ENCODE measurements at places on chromosomes 12 and 14.

GRCh38 chr12:71431991-71432390, 7.6 kb upstream of the LGR5 start:
- no peak for DNase-seq

DNA sequence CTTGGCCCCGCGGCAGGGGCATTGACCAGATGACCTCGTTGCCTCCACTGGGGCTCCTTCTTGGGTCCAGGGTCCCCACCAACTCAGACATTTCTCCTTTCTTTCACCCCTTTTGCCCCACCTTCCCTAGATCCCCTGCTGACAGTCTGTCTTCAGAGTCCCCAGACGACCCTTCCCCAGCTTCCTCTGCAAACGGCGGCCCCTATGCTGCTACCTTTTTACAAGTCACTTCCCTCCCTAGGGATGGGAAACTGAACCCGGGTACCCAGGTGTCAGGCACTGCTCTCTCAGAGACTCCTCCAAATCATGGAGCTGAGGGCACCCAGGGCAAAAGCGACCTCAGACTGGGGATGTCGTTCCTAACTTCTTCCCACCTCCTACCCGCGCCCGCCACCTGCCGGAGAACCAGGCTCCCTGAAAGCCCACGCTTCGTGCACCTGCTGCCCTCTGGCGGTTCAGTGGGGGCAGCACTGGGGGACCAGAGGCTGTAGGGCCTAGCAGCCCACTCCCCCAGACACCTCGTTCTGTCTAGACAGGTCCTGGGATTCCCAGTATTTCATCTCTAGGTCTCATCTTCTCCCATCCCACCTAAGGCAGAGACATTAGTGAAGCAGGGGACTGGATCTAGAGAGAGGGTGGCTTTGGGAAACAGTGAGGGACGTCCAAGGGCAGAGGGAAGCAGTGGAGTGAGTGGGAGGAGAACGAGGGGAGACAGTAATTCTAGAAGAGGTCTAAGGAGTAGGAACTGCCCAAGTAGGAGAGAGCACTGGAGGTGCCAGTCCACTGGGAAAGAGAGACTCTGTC, 4.9 kb downstream of the ZNF385A start:
- peak; percentile 85 for DNase-seq

DNA sequence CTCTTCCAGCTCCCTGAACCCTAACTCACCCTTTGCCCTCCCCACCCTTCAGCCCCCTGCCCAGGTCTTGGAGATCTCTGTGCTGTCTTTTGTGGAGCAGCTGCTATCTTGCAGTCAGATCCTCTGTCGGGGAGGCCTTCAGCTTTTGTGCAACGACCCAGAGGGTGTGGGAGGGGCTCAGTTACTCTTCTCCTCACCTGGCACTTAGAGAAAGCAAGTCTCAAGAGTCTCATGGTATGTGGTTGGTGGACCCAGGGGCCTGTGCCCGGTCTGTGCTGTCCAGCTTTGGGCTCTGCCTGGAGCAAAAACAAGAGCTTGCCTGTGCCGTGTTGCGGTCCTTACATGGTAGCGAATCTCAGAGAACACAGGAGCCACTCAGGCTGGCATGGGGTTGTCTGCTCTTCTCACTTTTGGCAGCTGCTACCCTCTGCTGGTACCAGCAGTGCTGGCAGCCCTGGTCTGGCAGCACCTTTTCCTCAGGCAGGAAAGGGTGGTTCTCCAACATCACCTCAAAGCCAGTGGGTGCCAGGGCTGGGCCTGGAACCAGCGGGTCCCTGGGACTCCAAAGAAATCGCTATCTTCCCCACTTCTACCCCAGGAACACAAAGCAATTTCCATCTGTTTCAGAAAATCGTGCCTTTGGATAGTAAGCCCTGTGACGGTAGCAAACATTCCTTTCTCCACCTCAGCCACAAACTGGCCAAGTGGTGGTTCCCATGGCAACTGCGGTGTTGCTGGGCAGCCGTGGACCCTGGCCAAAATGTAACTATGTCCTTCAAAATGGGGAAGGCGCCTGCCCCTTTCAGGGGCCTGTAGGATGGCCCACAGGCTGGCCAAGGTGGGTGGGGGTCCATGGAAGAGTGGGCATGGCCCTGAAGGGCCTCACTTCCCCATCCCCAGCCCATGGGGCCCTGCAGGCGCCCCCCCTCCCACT, 90.0 kb downstream of the RIN3 start:
- peak; percentile 21 for DNase-seq

DNA sequence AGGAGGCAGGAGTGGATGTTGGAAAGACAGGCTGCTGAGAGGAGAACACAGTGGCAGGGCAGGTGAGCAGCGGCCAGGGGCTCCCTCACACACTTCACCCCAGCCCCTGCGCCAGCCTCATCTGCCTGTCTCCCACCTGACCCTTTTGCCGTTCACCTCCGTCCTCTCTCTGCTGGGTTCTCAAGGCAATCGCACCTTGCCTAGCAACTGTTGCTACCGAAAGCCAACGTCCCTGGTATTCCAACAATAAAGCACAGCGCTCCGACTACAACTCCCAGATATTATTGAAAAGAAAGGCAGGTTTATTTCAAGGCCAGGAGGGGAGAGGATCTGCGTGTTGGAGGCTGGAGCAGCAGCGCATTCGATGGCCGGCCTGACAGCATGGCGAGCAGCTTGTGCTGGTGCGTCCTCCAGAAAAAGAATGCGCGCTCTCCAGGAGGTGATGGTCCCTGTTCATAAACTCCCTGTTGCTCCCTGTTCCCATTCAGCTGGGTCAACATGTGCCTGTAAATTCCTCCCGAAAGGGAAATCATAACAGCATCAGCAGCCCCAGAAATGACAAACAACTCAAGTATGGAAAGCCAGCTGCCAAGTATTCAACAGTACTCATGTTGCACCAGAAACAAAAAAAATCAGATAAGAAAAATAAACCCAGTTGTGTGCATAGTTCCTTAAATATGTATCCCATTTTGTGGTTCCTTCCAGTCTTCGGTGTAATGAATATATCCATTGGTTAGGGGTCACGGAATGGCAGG, 153.0 kb upstream of the DIO3 start:
- no peak for DNase-seq

DNA sequence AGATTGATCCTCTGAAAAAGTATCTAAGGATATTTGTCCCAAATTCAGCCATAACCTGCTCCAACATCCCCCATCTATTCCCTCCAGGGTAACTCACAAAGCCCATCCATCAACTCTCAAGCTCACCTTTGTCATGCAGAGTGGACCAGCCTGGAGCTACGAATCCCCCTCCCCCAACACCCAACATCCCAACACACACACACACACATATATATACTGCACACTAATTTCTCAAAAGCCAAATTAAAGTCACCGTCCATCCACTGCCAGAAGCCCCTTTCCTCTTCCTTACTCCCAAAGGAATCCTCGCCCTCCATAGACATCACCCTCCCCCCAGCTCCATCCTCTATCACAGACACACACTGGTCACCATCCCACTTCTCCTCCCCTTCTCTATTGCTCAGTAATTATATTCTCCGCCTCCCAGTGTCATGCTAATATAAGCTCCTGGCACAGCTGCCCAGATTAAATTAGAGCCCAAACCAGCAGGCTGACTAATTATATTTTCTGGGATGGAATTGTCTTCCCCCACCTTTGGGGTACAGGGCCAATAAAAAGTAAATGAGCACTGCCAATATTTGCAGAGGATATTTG, 13.5 kb upstream of the TESPA1 start:
- no peak for DNase-seq

- no peak for DNase-seq
Measured at GRCh38 chr14:34228650-34228976, 233.4 kb downstream of the SPTSSA start.

DNA sequence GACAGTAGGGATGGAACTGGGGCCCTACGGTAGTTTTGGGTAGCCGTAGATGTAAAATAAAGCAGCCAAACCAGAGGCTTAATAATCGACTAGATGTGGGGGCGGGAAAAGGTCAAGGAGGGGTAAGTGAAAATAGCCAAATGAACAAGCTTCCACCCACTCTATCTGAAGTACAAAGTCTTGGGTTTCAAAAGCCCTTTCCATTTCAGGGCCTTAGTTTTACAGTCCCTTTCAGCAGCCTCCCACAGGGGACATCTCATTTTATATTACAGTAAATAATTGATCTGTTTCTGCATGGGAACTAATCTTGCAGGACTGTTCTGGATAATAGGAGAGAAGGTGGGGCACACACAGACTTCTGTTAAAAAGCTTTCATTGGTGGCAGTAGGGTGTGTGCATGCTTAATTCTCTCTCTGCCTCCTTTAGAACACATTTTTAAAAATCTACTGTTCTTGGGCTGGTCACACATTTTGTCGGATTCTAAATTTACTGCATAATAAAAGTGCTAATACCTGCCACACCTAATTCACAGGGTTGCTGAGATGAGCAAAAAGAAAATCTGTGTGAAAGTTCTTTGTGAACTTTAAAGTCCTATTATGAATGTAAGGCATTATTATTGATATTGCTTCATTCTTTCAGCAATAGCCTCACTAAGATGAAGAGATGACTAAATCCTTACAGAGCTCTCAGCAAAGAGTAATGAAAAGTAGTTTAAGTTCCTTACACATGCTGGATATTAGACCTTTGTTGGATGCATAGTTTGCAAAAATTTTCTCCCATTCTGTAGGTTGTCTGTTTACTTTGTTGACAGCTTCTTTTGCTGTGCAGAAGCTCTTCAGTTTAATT, 104.6 kb downstream of the ITPR2 start:
- DNase-seq: no peak

- no peak for DNase-seq
Measured at GRCh38 chr12:20350495-20350894, 17.8 kb upstream of the PDE3A start.

DNA sequence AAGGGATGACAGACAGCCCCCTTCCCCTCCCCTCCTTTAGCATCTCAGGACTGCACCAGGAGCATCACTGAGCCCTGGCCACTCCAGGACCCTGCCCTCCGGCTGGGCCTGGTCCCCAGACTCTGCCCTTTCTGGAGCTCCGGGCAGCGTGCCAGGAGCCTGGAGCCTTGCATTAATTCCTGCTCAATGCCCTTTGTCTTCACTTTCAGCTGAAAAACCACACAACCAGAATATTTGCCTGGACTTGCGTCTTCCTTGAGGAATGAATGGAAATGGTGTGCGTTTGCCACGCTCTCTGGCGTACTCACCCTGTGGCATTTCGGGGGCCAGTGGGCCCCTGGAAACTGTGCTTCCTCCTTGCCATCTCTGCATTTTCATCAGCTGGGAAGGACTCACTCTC, 8.5 kb upstream of the RFLNA start:
- DNase-seq: no peak

DNA sequence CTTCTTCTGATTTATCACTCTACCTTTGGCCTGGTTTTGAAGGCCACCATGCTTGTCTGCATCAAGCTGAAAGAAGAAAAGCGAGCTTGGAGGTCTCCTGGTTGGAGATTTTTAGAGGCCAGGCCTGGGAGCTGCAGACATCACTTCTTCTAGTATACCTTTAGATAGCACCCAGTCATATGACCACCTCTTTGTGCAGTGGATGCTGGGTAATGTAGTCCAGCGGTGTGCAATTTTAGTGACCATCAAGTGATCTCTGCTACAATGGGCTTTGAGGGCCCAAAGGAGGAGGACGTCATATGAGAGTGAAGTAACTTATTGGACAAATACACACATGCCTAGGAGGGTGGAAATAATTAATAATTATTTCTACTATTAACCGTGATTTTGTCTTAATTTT, 15.2 kb upstream of the WNT5B start:
- DNase-seq: no peak

- no peak for DNase-seq
Measured at GRCh38 chr12:92737855-92738850, 35.4 kb downstream of the PLEKHG7 start.

DNA sequence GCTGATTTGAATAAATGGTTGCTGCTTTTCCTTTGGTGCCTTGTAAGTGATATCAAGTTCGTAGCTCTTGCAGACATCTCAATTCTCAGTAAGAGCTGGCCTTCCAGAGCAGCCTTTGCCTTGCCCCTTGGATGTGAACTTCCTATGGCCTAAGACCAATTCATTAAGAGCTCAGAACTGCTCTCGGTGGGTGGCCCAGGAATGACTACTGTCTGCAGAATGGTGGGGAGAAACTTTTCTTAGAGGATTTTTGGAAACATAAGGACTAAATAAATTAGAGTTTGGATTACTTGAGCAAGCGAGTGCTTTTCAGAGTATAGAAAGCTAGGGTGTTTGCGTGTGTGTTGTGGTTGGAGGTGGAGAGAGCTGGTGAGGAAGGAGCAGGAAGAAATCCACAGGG, 306.4 kb upstream of the TBX3 start:
- no peak for DNase-seq

DNA sequence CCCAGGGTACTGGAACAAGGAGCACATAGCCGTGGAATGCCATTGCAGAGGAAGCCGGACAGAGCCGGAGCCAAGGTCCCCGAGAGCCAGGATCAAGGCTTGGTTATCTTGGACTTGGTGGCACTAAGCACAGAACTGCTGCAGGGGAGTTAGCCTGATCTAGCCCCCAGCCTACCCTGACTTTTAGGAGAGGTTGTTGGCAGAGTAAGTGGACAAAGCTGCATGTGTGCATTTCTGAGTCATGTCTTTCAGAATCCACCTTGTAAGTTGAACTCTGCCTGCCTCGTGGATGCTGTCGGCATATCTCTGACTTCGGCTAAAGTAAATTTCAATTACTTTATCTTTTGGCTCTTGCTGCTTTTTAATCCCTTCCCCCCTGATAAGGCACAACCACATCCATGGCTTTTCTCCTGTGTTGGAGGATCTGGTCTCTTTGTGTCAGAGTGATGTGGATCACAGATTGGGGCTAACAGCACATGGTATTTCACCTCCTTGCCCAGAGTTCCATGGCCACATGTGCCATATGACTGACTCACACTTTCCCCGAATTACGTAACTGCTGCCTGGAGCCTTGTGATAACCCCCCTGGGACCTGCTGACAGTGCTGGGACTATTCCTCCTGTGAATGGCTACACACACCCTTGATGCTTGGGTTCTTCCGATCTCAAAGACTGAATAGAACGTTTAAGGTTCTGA, 240.3 kb downstream of the EMP1 start:
- DNase-seq: no peak

DNA sequence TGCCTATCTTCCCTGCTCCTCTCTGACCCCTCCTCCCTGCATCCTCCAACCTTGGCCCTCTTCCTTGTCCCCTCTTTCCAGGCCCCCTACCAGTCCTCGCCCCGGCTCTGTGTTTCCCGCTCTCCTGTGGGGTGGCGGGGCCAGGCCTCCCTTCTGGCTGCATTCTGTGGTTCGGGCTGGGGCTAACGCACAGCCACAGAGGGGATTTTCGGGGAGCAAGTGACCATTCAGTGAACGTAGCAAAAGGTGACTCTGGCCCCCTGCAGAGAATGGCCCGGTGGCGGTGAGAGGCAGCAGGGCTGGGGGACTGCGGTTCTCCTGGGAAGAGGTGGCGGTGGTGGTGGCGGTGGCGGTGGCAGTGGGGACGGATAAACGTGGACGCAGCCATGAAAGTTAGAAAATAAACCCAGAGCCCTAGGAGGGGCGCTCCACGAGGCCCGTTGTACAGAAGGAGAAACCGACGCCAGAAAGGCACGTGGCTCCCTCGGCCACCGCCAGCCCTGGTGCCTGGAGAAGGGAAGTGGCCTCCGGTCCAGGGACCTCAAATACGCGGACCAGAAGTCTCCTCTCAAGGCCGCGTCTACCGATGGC, 269.6 kb downstream of the ADGRD1 start:
- no peak for DNase-seq

- no peak for DNase-seq
Measured at GRCh38 chr14:23030936-23031335, 3.8 kb downstream of the PSMB5 start.
